Fibroblast of the aortic adventitia (primary cell): ENCODE measurements at places on chromosomes 5 and 9.

- DNase-seq, result no peak
These were observed 3.5 kb downstream of the LAMC3 start for GRCh38 chr9:131012396-131012917.

DNA sequence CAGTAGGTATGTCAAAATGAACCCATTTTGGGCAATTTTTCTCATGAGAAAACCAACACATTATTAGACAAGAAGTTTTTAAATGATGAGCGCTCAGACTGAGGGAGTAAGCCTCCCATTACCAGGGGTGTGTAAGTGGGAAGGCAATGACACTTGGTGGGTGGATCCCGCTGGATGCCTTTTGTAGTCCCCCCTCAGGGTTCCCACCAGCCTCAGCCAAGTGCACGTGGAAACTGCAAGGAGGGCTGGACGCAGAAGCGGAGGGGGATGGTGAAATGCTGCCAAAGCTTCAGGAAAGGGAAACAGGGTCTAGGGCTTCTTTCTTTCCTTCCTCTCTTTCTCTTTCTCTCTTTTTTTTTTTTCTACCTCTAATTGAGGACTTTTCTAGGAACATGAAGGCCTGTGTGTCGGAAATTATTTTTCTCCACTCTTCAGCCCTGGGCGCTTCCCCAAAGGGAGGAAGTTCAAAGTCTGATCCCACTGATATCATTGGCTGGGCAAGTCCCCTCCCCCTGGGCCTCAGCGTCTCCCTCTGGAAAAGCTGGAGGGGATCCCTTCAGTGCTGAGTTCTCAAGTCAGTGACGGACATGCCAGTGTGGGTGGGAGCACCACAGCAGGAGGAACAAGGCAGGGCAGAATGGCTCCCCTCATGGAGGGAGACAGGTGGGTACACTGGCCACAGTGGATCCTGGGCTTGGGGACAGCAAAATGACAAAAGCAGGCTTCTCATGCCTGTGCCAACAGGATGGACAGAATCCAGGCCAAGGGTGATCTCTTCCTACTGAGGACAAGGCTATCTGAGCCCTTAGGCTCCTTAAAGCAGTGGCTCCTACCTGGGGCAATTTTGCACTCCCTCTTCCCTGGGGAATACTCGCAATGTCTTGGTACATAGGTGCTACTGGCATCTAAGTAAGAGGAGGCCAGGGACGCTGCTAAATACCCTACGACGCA is 23.9 kb upstream of the SLC25A51 start:
- DNase-seq, result no peak

DNA sequence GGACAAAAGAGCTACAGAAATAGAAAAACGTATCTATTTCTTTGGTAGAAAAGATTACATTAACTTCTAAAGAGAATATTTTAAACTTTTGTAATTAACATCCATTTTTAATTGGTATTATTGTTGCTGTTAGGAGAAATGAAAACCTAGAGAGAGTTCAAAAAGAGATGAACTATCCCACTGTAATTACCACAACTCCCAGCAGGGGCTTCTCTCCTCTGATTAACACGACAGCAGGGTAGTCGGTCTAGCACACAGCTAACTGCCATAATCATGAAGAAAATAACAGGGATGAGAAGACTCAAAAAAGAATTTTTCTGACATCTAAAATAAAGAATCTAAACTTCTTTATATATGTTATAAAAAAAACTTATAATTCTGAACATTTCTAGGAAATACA is 86.2 kb upstream of the CDH9 start:
- DNase-seq, result peak; percentile 12

DNA sequence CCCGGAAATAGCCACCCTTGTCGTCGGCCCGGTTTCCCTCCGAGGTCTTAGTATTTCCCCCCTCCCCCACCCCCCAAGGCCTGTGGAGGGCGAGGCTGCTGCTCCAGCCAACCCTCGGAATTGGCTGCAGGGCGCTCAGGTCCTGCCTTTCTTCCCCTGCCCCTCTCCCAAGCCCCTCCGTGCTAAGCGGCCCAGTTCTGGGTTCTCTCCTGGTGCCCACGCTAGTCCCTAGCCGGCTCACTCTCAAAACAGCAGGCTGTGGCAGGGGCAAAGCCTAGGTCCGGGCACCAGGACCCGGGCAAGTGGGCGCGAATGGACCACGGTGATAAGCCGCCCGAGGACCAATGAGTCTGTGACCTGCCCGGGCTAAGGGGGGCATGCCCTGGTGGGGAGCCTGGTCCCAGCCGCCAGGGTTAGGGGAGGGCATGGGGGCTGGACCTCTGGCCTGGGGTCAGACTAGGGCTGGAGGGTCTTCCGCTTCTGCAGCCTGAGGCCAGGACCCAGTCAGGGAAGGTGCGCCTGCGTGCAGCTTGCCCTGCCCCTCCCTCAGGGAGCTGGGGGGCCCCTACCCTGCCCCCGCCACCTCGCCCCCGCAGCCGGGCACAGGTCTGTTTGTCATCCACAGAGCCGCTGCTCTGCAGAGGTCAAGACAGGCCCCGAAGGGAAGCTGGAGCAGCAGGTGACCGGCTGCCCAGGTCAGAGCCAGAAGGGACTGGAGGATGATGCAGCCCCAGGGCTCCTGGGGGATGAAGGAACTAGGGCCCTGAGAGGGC is 5.0 kb upstream of the IRX4 start:
- no peak for DNase-seq

DNA sequence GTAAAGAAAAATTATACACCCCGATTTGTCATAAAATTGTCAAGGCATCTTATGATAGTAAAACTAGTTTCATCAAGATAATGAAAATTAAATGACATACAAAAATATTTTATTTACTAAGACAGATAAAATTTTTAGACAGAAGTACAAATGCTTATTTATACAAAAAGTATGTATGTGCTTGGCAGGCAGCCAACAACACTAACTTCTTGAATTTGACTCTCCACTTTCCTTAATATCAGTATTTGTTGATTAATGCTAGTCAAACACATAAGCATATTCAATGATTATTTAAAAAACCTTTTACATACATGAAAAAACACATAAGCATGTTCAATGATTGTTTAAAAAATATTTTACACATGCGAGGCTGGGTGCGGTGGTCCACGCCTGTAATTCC is 1079.9 kb upstream of the CDH6 start:
- peak; percentile 9 for DNase-seq

DNA sequence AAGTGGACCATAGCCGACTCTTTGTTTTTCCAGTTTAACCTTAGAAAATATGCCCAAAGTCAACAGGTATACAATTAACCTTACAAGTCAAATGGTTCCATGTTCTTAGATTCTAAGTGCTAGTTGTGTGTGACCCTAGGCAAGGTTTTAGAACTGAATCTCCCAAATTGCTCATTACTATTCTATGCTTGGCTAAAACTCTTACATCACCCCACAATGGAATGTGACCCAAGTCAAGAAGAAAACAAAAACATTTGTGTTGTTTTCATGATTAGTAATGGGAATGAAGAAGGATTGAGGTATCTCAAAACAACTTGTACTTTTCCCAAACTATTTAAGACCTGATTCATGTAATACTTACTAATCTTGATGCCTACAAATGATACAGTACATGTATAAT is 159.2 kb downstream of the ARRDC3 start:
- no peak for DNase-seq

DNA sequence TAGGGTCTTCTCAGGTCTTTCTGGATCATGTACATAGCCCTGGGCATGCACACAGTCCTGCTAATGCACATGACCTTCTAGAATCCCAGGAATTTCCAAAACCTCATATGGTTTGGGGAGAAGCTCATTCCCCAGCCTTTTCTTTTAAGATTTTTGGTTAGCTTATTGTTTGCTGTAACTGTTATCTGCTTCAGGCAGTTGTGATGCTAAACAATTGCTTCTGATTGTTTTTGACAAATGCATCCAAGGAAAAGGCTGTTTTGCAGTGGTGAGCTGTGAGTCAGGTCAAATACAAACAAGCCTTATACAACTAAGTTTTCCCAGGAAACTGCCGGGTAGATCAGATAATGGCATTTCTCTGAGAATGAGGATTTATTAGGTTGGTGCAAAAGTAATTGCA is 32.7 kb downstream of the SMC5 start:
- no peak for DNase-seq

DNA sequence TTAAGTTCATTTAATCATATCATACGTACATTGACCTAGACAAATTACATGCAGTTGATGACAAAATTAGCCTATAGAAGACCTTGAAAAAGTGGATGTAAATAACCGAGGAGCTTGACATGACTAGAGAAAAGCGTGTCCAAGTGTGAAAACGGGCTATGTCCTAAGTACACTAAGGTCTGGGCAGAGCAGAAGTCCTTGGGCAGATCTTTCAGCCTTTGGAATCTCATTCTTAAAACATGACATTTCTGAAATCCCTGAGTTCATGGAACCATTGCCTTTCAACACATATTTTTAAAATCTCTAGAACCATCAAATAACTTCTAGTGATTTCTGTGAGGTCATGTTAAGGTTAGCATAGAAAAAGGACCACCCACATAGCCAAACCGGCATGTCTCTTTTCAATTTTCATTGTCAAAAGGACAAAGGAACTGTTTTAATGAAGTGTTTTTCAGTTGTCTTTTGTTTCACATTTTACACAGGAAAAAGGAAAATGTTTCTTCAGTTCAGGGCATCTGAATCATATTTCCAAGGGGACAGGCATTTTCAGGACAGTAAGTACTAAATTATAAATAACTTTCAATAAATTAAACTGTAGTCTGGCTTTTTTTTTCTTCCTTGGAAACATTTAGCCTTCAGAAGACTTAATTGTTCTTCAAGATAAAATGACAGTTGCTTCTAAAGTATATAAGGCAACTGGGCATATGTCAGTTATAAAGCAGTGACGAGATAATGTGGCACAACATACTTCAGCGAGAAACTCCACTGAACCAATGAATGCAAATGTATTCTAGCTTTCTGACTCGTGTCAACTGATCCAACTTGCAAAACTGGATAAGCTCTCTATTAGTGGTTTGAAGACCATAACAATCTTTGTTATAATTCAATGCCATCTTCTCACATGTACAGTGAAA is 416.8 kb downstream of the NFIB start:
- no peak for DNase-seq

GRCh38 chr9:122346478-122347347 is 24.1 kb upstream of the PTGS1 start:
- no peak for DNase-seq

- DNase-seq, result peak; percentile 52
These were observed 18.5 kb downstream of the TMC1 start for GRCh38 chr9:72539824-72540347.

GRCh38 chr5:17727098-17727497 is 92.8 kb downstream of the TAF11L14 start:
- DNase-seq, result no peak

GRCh38 chr9:78985084-78985738 is 586.6 kb upstream of the TLE4 start:
- DNase-seq, result no peak

GRCh38 chr5:135243556-135244285 is 155.3 kb downstream of the MACROH2A1 start:
- peak; percentile 84 for DNase-seq

DNA sequence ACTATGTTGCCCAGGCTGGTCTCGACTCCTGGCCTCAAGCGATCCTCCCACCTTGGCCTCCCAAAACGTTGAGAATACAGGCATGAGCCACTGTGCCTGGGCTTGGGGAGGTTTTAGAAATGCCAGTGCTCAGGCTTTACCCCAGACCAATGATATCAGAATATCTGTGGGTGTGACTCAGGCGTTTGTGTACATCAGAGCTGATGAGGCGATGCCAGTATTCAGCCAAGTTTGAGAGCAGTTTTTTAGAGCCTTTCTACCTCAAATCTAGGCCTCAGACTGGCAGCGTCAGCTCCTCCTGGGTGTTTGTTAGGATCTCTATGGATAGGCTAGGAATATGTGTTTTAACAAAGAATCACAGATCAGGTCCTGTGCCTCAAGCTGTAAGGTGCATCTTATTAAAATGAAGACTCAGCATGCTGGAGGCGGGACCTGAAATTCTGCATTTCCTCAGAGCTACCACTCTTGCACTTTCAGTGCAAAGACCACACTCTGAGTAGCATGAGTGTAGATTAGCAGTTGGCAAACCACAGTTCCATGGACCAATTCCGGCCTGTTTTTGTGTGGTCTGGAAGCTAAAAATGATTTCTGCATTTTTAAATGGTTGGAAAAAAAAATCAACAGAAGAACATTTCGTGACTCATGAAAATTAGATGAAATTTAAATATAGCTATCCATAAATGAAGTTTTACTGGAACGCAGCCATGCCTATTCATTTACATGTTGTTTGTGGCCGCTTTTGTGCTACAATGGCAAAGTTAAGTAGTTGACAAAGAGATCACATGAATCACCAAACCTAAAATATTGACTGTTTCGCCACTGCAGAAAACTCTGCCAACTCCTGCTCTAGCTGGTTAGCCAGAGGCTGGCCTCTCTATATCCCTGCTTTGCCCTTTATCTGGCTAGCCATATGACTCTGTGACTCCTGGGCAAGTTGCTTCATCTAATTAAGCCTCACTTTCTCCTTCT is 92.2 kb downstream of the KLF4 start:
- peak; percentile 82 for DNase-seq

DNA sequence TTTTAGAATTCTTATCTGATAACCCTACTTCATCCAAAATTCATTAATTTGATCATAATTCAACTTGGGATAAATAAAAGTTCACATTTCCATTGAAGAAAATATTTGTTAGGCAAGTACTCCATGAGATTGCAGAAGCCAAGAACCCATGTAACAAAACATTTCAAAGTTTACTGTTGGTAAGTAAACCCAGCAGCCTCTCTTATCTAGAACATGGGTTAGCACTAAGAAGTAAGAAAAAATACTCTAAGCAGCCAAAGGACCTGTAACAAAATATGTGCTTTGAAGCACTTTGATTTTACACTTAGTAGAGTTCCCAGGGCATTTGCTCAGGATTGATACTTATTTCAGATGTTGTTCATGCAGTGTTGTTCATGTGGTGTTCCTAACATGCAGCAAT is 8.7 kb downstream of the MAP3K1 start:
- no peak for DNase-seq

- DNase-seq, result no peak
These were observed 21.1 kb downstream of the UIMC1 start for GRCh38 chr5:176985516-176985915.

DNA sequence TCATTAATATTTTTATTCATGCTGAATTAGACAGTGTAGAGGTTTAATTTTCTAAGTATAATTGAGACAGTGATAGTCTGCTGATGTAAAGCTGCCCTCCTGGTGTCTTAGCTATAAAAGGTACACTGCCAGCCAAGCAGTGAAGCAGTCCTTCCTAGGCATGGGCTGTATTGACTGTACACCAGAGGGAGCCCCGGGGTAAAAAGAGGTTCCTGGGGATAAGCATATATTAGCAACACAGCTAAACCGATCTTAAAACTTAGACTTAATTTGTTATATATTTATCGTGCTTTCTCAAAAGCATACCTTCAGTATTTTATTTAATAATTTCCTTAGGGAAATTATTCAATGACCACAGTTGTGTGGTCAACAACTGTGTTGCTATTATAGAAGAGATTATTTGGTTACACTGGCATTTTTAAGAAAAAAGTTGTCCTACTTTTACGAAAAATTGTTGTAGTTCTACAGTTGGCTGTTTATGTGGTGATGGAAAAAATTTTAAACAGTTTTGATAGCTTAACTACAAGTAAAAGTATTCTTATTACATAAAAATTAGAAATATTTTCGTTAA is 68.8 kb downstream of the ELL2 start:
- peak; percentile 51 for DNase-seq
